Spleen (tissue), 13 donors: ENCODE measurements at places on chromosomes 7 and 10. TPM values are rescaled to one million over a fixed set of nuclear protein-coding genes. Genes with fewer than 3 reads are reported as not detected.

DNA sequence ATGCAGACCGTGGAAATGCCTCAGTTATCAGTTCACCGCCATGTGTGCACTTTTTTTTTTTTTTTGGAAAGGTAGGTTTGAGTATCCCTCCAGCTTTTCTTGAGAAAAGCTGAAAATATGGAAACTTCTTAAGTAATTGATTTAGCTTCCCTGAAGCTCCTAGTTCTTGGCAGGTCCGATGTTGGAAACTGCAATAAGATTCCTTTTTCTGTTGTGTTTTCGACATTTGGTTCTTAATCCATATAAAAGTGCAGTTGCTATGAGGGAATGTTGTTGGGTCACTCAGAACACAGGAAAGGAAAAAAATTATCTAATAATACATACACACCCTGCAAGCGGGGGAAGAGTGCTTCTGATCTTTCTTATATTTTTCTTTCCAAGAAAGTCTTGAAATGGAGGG is 665.2 kb downstream of the INHBA start:
- DNase-seq, result no peak

GRCh38 chr10:93559490-93559889 is 7.0 kb upstream of the FFAR4 start:
- no peak for DNase-seq

GRCh38 chr7:79734181-79734580 is 280.7 kb upstream of the MAGI2 start:
- DNase-seq, result no peak

GRCh38 chr10:132626761-132627665 is 89.4 kb downstream of the INPP5A start:
- DNase-seq, result peak; percentile 76

DNA sequence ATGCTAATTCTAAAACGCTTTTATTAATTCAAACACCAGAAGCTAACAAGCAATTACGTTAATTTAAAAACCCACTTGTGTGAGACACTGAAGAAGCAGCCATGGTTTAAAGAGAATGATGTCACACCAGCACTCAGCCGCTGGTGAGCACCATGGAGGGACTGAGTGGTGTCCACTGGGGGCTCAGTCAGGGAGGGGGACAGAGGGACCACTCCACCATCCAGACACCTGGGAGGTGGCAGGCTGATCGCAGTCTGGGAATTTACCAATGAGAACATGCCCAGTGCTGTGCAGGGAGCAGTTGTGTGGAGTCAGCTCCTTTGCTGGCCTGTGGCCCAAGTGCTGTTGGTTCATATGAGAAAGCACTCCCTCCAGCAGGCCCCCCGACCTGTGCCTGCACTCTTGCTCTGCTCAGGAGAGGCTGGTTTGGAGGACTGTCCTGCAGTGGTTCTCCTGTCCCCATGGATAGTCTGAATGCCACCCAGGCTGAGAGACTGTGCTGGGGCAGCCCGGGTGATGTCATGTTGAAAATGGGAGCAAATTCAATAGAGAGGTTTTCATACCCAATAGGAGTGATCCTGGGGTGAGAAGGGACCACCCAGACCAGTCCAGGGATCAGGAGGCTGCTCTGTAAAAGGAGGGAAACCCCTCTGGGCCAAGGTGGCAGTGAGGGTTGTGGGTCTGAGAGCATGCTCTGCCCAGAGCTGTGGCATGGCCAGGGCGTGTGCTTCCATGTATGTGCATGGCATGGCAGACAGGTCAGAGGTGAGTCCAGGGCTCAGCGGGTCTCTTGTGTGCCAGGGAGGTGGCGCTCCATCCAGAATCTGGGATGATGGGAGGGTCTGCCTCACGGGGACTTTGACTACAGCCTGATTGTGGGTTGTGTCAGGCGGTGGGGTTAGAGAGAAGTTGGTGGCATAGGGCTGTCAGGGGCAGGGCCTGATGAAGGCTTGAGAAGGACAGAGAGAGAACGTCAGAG is 12.7 kb downstream of the ADCY1 start:
- peak; percentile 62 for DNase-seq

DNA sequence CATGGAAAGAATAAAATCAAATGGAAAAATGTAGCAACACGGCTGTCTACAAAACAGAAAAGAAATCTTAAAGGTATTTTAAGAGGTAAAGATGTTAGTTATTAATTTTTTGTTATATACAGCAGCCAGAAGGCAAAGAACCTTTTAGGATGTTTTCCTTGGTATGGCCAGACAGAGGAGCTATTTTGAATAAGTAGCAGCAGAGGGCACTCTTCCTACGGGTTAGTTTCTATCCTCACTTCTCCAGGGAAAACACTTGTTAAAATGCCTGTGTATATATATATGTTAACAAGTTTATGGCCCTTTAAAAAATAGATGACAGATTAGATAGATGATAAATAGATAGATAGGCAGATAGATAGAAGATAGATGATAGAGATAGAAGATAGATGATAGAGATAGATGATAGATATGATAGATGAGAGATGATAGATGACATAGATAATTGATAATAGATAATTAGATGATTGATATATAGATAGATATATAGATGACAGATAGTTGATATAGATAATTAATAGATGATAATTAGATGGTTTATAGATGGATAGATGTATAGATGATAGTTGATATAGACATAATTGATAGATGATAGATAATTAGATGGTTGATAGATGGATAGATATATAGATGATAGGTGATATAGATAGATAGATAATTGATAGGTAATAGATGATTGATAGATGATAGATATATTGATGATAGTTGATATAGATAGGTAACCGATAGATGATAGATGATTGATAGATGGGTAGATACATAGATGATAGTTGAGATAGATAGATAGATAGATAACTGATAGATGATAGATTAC is 57.8 kb upstream of the WIPF3 start:
- DNase-seq, result no peak

The ACHE gene
- 2.1 TPM for total RNA-seq

GRCh38 chr7:53281312-53281711 is 245.9 kb downstream of the POM121L12 start:
- DNase-seq, result no peak

DNA sequence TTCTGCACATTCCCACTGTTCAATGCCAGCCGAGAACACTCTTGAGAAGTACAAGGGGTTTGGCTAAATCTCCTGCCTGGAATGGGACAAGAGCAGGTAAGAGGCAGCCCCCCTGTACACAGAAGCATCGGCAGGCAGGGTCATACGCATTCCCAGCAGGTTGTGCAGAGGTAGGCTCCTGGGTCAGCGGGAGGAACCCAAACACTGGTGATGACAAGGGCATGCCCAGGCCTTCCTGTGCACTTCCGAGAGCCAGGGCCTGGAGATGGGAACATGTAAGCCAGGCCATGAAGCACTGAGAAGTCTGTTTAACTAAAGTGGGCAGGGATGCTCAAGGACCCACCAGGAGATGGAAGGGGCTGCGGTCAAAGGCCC is 130.3 kb upstream of the CHST15 start:
- DNase-seq, result no peak

DNA sequence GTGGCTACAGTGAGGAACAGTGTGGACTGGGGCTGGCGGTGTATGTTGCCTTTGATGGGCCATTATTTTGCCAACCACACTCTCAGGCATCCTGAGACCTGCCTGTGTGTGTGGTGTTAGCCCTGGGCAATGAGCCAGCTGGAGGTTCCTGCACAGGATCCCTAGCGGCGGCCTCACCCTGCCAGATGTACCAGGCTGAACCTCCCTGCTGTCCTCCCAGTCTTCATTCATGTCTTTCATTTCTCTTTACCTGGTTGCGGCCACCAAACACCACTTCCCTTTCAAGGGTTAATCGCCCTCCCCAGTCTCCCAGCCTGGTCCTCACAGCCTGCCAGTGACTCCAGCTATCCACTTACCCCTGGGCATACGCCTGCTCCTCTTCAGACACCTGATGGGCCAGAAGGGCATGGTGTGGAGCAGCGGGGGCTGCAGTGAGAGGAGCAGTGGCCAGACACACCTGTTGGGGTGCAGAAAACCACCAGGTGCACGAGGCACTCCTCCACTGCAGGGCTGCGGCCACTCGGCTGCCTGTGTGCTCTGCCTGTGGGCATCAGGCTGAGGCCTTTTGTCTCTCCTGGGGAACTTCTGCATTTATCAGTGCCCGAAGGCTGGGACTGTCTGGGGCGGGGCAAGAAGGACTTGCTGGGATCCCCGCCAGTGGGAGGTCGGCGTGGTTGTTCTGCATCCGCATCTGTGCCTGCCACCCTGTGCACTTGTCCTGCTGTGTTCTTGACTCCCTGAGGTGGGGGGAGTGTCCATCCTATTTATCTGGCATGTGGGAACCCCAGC is 111.6 kb downstream of the ARHGAP22 start:
- peak; percentile 78 for DNase-seq

DNA sequence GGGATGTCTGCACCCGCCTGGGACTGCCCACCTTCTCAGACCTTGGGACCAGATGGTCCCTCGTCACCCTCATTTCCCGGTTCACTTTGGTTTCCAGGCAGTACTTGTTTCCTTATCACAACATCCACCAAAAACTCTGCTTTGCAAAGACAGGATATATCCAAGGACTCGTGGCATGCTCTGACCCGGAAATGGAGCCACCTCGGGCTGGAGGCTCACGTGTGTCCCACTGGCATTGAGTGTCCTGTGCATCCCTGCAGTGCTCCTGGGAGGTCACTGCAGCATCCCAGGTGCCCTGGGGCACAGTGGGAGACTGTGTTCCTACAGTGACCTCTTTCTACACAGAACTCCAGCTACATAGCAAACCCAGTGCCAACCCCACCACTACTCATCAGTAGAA is 611.9 kb upstream of the FOXK1 start:
- DNase-seq, result peak; percentile 85

The AOAH gene
- 211 TPM for total RNA-seq

DNA sequence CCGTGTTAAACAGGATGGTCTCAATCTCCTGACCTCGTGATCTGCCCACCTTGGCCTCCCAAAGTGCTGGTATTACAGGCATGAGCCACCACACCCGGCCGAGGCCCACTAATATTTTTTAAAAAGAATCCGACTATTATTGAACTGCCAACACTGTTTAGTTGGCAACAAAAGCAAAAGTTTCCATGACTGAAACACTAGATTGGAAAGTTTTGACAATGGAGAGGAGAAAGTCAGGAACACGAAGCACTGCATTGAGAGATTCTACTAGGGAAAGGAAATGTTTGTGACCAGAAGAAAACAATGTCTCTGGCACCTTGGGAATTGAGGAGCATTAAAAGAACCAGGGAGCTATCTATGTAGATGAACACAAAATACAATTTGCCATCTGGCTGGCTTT is 13.7 kb upstream of the PPP1R9A start:
- DNase-seq, result no peak

The SEC31B gene
- 16.0 TPM for total RNA-seq

The GRID2IP gene
- total RNA-seq, result 0.30 TPM

The CLRN3 gene
- total RNA-seq, result 0.43 TPM

DNA sequence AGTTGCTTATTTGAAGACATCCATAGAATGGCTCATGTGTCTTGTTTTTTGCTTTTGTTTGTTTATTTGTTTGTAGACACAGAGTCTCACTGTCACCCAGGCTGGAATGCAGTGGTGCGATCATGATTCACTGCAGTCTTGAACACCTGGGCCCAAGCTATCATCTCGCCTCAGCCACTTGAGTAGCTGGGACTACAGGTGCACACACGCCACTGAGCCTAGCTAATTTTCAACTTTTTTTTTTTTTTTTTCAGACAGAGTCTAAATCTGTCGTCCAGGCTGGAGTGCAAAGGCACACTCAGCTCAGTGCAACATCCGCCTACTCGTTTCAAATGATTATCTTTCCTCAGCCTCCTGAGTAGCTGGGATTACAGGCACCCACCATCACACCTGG is 83.3 kb upstream of the KLF6 start:
- no peak for DNase-seq

- DNase-seq, result no peak
These were observed 5.9 kb upstream of the SGMS1 start for GRCh38 chr10:50629495-50630122.

- no peak for DNase-seq
These were observed 35.9 kb upstream of the CYP2C9 start for GRCh38 chr10:94902570-94902969.

- DNase-seq, result no peak
These were observed 5.3 kb downstream of the NEUROG3 start for GRCh38 chr10:69567920-69568319.

DNA sequence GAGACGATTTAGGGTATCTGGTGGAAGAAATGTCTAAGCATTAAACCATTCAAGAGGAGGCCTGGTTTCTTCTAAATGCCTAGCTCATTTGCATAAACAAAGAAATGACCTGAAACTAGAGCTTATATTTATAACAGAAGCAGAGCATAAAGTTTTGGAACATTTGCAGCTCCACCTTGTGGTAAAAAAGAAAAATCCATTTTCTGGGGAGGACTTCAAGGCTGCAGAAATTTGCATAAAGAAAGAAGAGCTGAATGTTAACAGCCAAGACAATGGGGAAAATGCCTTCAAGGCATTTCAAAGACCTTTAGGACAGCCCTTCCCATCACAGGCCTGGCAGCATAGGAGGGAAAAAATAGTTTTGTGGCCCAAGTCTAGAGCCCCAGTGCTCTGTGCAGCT is 362.0 kb downstream of the ZNF248 start:
- DNase-seq, result no peak

The SYT15B gene
- 1.9 TPM for total RNA-seq

DNA sequence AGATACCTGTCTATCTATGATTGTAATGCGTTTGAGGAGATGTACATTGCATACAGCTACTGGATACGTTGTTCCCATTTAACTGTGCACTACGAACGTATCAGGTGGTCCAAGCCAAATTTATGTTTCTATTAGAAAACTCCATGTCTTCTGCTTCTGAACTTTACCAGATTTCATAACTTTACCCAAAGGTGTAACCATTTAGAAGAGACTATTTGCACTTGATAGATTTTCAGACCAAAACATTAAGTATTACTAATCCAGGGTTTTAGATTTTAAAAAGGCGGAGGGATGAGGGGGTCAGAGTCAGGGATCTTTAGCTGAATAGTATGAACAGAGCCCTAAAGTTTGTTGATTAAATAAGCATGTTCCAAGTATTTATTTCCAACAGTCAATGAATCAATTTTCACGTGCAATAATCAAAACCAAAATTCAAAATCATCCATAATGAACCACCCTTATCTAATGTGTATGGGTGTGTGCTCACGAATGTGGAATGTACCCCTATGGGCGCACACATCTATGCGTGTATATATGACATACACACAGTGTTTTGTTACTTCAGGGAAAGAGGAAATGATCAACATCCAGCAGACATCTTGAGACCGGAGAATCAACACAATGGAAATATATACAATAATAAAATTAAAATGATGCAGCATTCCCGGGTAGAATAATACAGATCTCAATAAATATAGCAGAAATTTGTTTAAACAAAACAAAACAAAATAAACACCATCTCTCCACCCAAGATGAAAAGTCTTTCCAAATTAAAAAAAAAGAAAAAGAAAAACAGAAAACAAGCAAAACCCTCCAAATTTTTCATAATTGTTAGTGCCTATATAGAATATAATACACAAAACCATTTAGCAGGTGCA is 3.4 kb downstream of the FEZF1 start:
- DNase-seq, result no peak

DNA sequence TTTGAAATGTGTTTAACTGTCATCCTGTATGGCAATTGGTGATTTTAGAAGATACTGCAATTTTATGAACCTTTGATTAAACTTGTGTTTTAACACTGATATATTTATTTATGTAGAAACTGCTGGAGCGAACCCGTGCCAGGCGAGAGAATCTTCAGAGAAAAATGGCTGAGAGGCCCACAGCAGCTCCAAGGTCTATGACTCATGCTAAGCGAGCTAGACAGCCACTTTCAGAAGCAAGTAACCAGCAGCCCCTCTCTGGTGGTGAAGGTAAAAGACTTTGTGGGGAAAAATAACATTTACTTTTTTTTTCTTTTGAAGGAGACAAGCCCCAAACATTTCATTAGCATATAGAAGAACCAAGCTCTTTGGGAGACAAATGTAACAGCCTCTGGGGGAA is 6.5 kb downstream of the ANLN start:
- DNase-seq, result no peak

GRCh38 chr7:92276460-92276864 is 30.7 kb downstream of the ANKIB1 start:
- no peak for DNase-seq

The PIK3CG gene
- 38.6 TPM for total RNA-seq
